ENCODE measurements at places on chromosomes 16 and 17.

DNA sequence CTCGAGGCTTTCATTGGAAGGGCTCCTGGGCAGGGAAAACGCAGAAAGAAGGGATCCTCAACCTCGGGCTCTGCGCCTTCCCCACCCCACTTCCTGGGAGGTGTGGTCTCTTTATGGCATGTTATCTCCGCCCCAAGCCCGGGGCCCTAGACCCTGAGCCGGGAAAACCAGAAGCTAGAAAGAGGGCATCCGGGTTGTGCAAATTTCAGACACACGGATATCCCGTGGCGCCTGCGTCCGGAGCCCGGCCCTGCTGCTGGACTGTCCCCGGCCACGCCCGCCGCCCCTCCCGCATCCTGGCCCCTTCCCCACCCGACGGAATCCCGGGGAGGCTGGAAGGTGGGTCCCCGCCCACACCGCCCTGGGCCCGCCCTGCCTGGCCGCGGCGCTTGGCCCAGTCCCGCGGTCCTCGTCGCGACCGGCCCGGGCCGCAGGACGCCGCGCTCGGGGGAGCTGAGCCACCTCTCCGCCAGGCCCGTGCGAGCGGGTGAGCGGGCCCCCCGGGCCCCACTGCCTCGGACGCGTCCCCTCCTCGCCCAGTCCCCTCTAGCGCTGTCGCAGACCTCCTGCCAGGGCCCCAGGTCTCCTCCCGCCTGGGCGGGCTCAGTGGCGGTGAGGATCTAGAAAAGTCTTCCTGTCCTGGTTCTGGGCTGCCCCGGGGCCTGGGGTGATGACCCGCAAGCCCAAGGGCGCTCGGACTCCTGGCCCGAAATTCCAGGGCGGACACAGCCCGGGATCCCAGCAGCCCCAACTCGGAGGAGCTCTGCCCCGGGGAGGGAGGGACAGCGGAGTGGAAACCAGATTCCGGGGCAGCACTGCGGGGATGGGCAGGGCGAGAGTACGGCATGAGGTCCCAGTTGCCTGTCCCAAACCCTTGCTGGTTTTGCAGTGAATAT lies at the start of gene SLC16A5:
TSS of gene SLC16A5 (plus strand) at position 397 of the 896 bp plus-strand sequence. CDS start 5,683 bp downstream, outside the sequence.
- DNase-seq = no peak

- no peak for DNase-seq
These were observed 69.4 kb downstream of the NTN1 start for GRCh38 chr17:9090641-9091096.

- DNase-seq = no peak
These were observed 2.7 kb upstream of the IRX5 start for GRCh38 chr16:54928016-54928356.

- no peak for DNase-seq
These were observed 236.1 kb downstream of the GRIN2A start for GRCh38 chr16:9946022-9946720.

DNA sequence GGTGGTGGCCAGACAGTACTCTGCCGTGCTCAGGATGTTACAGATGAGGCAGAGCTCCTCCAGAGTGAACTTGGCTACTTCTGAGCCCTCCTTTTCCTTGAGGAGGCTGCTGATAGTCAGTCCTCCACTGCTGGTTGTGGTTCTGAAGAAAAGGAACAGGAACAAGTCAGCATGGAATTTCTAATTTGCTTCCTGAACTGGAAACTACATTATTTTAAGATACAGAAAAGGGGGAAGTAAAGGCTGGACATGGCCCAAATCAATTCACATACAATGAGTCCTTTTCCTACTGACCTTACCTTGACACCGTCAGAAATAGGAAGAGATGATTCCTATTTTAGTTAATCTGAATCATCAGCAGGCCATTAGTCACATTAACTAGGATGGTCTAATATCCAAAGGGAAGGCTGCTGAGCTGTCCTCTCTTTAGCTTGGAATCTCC lies 154.2 kb downstream of the VPS53 start:
- no peak for DNase-seq
